NCI-H2081 (cell line): ENCODE measurements at places on chromosomes 13 and 19.

- no peak for DNase-seq
These were observed 64.9 kb downstream of the DNAJC3 start for GRCh38 chr13:95741584-95742563.

DNA sequence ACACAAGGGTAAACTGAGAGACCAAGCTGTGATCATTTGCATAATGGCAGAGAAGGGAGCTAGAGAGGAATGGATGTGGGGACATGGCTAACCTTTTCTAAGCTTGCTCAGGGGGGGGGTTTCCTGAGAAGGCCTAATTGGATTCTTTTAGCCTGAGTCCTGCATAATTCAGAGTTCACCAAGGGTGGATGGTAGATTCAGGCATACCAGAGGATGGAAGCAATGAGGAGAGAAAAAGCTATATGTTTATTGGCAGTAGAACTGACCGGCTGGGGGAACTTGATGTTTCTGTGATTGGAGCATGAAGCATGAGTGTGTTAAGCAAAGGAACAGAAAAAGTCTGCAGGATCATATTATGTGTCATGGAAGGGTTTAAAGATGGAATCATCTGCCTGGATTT is 65.9 kb upstream of the KLF12 start:
- no peak for DNase-seq

GRCh38 chr19:8700956-8701355 is 2.4 kb upstream of the ACTL9 start:
- no peak for DNase-seq

GRCh38 chr13:75762076-75762937 is 126.2 kb downstream of the LMO7 start:
- DNase-seq = no peak

DNA sequence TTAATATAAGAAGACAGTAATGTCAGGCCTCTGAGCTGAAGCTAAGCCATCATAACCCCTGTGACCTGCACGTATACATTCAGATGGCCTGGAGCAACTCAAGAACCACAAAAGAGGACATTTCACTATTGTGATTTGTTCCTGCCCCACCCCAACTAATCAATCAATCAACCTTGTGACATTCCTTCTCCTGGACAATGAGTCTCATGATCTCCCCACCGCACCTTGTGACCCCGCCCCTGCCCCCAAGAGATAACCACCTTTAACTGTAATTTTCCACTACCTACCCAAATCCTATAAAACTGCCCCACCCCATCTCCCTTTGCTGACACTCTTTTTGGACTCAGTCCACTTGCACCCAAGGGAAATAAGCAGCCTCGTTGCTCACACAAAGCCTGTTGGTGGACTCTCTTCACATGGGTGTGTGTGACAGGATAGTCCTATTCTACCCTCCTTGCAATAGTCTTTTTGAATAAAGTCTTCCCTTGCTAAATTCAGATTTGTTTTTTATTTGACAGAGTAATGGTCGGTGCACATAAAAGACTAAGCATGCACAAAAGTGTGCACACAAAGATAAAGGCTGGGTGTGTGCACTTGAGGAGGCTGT is 14.0 kb downstream of the CD70 start:
- no peak for DNase-seq

DNA sequence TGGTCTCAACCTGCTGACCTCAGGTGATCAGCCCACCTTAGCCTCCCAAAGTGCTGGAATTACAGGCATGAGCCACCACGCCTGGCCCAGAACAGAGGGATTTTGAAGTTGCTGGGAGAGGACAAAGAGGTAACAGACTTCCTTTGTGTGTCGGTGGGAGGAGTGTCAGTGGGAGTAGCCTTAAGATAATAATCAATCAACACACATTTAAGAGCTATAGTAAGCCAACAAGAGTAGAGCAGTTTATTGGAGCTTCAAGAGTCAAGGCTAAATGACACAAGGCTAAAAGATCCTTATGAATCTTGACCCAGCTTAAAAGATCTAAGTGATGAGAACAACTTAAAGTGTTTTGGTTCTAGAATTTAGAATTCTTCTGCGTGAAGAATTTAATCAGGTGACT is 47.3 kb upstream of the NBEA start:
- DNase-seq = no peak

- DNase-seq = no peak
These were observed 178.2 kb downstream of the NDFIP2 start for GRCh38 chr13:79659121-79659521.

- DNase-seq = no peak
These were observed 8.1 kb downstream of the LGALS7 start for GRCh38 chr19:38765214-38765613.

GRCh38 chr19:12788682-12789097 is 2.6 kb upstream of the JUNB start:
- DNase-seq = peak; percentile 14

DNA sequence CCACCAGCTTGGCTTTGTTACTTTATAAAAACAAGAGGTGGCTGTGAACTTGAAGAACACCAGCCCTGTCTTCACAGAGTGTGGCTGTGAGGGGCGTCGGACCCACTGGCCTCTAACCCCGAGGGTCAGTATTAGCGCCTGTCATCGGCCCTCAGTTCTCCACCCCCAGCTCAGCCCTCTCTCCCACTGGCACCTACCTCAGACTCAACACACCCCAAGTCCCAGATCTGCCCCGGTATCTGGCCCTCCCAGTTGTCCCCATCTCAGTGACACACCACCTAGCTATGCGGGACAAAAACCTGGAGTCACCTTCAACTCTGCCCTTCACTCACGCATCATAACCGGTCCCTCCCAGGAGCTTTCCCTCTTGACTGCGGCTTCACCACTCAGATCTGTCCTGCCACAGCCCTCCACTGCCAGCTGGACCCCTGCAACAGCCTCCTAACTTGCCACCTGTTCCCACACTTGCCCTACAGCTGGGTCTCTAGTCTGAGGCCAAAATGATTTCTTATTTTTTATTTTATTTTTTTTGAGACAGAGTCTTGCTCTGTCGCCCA is 45.4 kb downstream of the PEPD start:
- no peak for DNase-seq

DNA sequence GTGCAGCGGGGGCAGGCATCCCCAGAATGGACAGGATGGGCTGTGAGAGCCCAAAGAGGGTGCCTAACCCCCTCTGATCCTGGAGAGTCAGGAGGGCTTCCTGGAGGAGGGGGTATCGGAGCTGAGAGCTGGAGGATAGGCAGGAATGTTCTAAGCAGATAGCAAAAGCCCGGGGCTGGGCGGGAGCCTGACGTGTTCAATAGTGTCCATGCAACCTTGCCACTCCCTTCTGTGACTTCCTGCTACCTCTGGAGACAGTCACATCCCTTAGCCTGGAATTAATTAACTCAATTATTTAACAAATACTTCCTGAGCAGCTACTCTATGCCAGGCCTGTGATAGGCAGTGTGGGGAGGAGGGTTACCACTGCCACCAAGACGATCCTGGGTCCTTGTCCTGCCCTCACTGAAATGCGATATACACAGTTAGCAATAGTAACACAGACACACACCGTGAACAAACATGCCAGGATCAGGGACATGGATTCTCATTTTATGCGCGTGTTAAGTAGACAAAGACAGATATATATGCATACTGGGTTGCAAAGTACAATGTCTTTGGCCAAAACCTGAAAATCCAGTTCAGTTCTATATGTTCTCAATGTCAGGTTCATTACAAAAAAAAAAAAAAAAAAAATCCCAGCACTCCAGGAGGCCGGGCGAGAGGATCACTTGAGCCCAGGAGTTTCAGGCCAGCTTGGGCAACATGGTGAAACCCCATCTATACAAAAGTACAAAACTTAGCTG is 10.7 kb downstream of the AP2S1 start:
- DNase-seq = no peak

DNA sequence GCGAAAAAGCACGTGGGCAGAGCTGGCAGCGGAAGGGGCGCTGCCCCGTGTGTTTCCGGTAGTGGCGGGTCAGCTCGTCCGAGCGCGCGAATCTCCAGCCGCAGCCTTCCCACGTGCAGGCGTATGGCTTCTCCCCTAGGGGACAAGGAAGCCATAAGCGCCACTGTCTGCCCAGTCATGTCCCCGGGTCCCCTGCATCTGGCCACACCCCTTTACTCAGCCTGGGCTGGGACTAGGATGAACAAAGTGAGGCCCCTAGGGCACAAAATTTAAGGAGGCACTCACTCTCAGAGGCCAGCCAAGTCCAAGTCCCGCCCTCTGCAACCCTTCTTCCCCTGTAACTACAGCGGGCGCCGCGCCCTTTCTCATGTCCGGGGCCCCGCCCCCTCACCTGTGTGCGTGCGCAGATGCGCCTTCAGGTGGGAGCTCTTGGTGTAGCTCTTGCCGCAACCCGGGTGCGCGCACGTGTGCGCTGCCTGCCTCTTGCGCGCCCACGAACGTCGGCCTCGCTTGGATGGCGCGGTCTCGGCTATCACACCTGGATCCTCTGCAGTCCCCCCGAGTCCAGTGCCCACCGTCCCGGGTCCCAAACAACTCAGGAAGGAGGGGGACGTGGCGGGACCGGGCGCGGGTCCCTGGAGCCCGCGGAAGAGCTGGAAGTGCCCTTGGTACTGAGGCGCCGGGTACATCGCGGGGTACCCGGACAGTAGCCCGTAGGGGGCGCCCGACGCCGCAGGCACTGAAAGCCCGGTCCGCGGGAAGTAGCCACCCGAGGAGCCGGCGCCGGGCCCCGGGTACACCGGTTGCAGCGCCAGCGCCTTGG is 1.9 kb downstream of the KLF1 start:
- DNase-seq = peak; percentile 90

GRCh38 chr19:1422360-1422759 is 15.0 kb downstream of the DAZAP1 start:
- no peak for DNase-seq

GRCh38 chr19:10744801-10745293 is 27.0 kb downstream of the DNM2 start:
- DNase-seq = no peak

GRCh38 chr13:108227651-108228272 is 9.6 kb downstream of the ABHD13 start:
- DNase-seq = peak; percentile 31

DNA sequence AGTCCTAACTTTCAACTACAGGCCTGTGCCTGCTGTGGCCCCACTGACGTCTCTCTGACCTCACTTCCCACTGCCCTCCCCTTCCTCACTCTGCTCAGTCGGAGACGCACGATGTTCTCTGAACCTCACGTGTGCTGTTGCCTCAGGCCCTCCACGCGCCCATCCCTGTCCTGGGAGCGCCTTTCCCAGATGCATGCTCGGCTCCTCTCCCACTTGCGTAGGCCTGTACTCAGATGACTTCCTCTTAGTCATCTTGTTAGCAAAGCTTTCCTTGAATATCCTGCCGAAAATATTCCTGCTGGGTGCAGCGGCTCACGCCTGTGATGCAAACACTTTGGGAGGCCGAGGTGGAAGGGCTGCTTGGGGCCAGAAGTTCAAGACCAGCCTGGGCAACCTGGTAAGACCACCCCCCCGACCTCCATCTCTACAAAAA is 9.3 kb upstream of the SYT5 start:
- DNase-seq = no peak
